Occipital lobe (tissue), 3 donors: ENCODE measurements at places on chromosomes 13 and 19. TPM values are rescaled to one million over a fixed set of nuclear protein-coding genes. Genes with fewer than 3 reads are reported as not detected.

DNA sequence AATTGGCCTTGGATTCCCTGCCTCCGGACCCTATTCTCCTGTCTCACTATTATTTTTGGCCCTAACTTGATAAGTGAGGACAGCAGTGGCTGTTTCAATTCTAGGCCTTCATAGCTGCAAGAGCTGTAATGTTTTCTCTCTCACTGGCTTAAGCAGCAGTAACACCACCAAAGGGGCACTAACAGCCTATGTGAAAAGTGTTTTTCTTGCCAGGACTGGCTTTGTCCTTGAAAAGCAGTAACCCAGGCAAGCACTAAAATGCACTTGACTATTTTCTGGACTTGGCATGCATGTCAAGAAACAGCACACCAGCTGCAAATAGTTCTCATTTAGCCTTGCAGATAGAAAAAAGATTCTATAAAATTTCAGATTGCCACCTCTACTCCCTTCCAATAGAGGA is 9.3 kb upstream of the FBXL3 start:
- DNase-seq = no peak

- DNase-seq = no peak
Observed at GRCh38 chr19:11499220-11499726, 6.4 kb downstream of the ZNF653 start.

DNA sequence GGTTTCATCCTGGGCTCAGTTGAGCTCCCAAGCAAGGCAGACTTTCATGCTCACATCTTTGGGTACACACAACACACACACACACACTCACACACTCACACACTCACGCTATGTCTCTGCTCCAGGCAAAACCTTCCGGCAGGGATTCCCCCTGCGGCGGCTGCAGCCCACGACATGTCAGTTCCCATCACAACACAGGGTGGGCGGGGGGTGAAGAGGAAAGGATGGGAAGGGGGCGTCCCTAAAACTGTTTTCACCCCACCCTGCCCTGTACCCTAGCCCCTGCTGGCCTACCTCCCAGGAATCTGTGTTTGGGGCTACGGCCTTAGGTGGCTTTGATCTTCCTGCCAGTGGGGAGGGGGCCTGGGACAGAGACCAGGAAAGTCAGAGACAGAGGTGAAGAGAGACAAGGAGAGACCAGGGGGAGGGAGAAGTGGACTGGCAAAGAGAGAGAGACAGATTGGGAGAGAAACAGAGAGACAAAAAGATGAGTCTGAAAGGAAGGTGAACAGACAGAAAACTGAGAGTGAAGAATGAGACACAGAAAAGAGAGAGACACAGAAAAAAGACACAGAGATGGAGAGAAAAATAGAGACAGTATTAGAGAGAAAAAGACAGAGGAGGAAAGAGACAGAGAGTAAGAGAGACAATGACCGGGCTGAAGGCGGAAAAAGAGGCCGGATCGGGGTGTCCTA is 3.9 kb downstream of the LRFN1 start:
- no peak for DNase-seq

DNA sequence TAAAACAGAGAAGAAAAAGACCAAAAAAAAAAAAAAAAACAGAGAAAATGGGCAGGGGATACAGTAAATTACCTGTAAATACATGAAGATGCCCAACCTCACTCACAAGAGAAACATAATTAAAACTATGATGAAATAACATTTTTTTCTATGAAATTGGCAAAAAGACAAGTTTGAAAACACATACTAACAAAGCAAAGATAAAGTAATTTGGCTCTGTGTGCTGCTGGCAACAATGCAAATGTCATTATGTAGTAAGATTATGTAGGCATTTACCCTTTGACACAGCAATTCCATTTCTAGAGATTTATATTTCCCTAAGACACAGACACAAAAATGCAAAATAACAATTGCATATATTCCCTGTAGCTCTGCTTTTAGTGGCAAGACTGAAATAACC is 20.2 kb downstream of the ZC3H13 start:
- DNase-seq = no peak

GRCh38 chr13:22200440-22200839 is 529.6 kb downstream of the FGF9 start:
- DNase-seq = no peak

Gene SLC1A6
- total RNA-seq = 72.2 TPM

Gene LAIR1
- total RNA-seq = 1.1 TPM

Gene OR10H1
- not detected for total RNA-seq

- no peak for DNase-seq
Observed at GRCh38 chr13:46675016-46675415, 121.9 kb downstream of the ESD start.

Gene DAND5
- not detected for total RNA-seq

DNA sequence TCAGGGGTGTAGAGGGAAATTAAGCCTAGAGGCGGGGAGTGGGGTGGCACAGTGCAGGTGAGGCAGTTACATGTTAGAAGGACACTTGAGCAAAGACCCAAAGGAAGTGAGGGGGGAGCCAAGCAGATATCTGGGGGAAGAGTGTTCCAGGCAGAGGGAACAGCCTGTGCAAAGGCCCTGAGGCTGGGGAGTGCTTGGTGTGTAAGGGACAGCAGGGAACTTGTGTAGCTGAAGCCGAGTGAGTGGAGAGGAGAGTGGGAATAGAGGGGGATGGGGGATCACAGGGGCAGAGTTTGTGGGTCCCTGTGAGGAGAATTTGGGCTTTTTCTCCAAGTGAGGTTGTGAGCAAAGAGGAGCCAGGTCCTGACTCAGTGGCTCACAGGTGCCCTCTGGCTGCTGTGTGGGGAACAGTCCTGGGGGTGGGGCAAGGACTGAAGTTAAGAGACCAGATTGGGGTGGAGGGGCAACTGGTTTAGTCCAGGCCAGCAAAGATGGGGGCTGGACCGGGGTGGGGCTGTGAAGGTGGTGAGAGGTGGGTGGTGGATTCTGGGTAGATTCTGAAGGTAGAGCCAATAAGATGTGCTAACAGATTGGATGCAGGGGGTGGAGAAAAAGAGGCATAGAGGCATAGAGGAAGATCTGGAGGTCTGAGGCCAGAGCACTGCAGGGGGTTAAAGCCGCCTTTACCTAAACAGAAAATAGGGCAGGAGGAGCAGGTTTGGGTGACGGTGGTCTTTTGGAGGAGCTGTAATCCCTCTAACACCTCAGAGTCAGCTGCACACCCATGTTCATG is 75.3 kb downstream of the CACNA1A start:
- DNase-seq = no peak

DNA sequence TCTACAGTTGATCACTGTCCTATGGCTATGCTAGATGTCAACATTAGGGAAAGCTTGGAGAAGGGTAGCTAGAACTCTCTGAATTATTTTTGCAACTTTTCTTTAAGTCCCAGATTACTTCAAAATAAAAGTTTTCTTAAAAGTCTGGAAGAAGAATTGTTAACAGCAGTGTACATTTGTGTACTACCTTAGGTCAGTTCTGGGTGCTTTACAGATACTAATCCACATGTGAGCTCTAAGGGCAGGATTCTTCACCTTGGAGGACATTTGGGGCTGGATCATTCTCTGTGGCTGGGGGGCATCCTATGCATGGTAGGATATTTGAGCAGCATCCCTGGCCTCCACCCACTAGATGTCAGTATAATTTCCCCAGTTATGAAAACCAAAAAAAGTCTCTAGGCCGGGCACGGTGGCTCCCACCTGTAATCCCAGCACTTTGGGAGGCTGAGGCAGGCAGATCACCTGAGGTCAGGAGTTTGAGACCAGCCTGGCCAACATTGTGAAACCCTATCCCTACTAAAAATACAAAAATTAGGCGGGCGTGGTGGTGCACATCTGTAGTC is 2.8 kb downstream of the BRME1 start:
- no peak for DNase-seq

Gene TNFAIP8L1
- total RNA-seq = 5.6 TPM

DNA sequence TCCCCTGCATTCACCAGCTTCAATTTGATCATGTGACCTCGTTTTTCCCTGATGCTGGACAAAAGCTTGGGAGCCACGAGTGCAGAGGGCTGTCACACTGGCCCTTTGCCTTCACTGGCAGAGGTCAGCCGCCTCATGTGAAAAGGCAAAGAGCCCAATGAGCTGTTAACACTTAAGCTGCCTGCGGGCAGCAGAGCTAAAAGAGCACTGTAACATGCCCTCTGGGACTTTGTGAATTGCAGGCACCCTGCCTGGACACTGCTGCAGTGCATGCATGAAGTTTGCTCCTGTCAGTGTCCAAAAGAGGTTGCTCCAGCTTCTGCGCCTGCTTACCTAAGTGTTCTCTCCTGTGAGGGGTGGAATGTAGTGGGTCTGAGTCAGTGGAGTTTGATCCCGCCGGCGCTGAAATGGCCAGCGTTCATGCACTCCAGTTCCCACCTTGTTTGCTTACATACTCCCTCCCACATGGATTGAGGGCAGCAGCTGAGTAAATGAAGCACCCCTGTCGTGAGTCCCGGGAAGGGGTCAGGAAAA is 193.7 kb downstream of the RFC3 start:
- no peak for DNase-seq

DNA sequence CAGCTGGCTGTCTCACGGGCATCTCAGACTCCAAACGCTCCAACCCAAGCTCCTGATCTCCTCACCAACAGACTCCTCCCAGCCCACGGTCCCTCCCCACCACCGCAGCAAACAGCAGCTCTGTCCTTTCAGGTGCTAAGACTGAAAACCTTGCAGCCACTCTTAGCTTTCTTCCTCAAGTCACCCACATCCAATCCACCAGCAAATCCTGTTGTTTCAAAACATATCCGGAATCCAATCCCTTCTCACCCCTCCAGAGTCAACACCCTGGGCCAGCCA is 20.8 kb downstream of the C19orf81 start:
- DNase-seq = no peak

Gene ONECUT3
- total RNA-seq = not detected

Gene MAP3K10
- total RNA-seq = 37.4 TPM

- no peak for DNase-seq
Observed at GRCh38 chr19:21691661-21692060, 75.7 kb downstream of the ZNF100 start.

GRCh38 chr19:41175801-41176777 is 16.9 kb upstream of the CYP2S1 start:
- DNase-seq = no peak

Gene ZNF20
- total RNA-seq = 14.3 TPM

- DNase-seq = no peak
Observed at GRCh38 chr19:43595605-43595998, 332 bp downstream of the IRGQ start.

- DNase-seq = no peak
Observed at GRCh38 chr13:99356262-99357091, 49.3 kb upstream of the GPR183 start.

- DNase-seq = no peak
Observed at GRCh38 chr19:34368338-34368737, 3.3 kb downstream of the GPI start.
